ENCODE measurements at places on chromosomes 7 and 10.

DNA sequence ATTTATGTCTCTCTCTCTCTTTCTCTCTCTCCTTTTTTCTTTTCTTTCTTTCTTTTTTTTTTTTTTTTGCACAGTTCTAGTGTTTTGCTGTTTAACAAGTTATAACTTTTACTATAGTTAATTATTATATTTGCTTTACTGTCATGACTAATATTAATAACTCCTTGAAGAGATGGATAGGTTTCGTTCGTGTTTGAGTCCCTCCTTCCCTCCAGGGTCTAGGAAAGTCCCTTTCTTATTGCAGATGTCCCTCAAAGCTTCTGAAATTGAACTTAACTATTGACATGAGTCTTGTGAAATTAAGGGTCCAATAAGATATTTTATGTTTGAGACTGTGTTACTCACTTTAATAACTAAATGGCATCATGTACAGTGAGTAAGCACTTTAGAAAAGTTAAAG, 131.4 kb downstream of the PLXDC2 start:
- DNase-seq: no peak

DNA sequence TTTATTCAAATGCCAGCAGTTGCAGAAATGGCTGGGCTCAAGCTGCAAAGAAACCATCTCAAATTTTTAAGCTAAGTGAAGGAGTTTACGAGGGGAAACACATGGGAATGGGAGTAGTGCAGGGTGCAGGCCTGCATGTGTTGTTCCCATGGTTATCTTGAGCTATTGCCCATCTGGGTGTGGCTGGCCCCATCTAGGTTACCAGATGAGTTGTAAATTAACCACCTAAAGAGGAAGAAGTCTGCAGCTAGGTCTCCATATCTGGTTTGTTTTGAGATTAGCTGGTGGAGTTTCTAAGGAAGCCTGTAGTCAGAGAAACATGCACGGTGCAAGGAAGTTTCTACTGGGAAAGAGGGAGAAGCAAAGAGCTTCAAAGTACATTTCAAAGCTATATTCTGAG, 23.3 kb upstream of the STEAP2 start:
- DNase-seq: no peak

DNA sequence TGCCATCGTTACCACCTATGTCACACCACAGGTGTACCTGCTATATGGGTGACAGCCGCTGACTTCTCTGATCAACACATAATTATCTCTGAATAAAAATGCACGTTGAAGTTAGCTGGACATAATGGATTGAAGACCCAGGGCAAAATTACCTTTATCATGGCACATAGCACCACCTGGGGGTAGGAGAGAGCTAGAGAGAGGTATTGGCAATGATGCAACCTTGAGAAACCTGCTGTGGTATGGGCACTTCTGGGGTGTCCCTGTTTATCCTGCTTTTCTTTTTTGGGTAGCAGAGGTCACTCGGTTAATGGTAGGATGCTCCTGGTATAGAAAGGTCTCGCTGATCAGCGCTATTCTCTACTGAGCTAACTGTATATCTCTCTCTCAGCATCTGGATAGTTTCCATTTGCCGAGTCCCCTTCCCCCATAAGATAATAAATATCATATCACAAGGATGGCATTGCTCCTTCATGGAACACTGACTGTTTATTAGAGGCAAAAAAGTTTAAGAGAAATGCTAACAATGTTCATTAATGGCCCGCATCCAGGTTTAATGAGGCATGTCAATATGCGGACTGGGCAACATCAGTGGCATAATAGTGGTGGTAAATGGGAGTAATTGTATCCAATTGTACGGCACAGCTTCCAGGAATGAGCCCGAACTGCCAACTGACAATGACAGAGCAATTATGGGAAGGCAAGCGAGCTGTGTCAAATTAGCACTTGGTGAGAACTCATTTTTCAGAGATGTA, 323.1 kb downstream of the TFEC start:
- DNase-seq: no peak

- DNase-seq: no peak
Observed at GRCh38 chr10:70993051-70993450, 104.7 kb upstream of the PCBD1 start.

DNA sequence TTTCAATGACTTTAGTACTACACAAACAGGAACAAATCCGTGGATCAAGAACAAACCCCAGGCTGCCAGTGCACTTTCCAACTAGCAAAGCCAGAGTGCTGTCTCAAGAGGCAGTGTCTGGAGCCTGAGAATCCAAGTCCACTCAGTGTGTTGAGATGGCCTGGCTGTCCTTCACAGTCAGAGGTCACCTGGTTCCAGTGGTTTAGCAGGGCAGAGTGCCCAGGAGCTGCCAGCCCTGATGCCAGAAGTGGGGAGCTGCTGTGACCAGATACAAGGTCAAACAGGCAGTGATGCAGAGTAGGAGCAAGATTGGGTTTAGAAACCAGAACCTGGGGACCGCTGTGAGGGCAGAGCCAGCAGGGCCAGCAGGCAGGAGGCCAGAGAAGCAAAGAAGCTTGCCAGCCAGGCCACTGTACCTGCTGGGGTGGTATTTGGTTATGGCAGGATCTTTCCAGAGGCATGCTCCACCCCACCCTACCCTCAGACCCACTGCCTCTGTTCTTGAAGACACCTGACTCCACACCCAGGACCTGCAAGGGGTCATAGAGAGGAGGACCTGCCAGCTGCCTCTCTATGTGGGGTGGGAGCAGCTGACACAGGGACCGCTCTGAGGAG, 35.6 kb upstream of the C10orf90 start:
- DNase-seq: no peak

GRCh38 chr7:69419934-69420333, 178.3 kb upstream of the AUTS2 start:
- DNase-seq: no peak

- no peak for DNase-seq
Observed at GRCh38 chr7:41785840-41786239, 83.0 kb upstream of the INHBA start.

- DNase-seq: no peak
Observed at GRCh38 chr10:130428936-130429335, 292.7 kb downstream of the GLRX3 start.

GRCh38 chr7:23960361-23960760, 250.3 kb downstream of the STK31 start:
- DNase-seq: no peak

DNA sequence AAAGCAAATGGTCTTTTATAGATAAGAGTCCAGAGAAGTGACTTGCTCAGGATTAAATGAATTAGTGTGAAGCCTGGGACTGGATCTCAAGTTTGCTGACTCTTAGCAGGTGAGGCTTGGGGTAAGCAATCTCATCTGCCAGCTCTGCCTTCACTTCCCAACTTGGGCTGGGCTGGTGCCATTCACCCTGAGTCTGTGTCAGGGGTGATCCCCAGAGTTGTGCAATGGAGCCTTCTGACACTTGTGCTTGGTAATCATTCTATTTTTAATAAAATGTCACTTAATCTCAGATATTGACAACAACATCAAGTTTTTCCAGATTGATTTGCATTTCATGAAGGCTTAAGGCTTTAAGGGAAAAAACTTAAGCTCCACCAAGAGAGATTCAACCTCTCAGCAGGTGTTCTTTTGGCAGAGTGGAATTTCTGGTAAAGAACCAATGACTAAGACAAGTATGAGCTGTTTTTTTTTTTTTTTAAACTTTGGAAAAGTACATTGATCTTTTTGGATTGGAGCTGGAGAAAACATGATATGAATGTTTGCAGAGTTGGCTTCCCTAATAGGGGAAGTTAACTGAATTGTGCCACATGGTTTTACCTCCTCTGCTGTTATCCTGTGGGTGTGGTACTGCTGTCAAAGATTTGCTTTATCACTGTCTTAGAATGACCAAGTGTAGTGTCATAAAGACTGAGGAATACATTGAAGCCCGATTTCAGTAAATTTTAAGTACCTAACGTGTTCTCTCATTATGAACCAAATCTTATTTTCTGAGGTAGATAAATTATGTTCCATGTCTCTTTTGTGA, 48.6 kb upstream of the GPR37 start:
- DNase-seq: no peak

DNA sequence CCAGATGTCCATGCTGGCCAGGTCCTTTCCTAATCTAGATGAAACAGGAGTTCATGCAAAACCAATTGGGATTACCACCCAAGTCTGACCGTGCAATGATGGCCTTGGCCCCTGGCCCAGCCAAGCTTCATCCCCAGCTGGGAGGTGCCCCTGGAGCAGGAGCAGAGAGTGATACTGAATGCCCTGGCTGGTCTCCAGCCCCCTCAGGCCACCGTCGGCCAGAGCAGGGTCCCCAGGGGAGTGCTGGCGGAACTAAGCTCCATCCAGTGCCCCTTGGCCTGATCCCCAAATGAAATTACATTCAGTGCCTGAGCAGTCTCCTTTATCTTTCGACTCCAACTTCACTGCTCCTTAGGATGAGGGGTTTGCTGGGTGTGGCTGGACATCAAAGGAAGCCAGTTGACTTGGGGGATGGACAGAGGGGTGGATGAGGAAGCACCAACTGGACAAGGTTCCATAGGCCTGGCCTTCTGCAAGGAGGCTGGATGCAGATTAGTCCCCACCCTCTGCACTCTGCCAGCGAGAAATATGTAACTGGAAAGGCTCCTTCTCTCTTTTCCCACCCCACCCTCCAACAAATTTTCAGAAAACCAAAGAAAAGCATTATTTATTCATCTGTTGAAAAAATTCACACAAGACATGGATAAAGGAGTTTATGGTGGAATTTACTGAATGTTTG, 275.5 kb downstream of the PLXNA4 start:
- no peak for DNase-seq
